ENCODE measurements at places on chromosomes 5 and 9.

- no peak for DNase-seq
Observed at GRCh38 chr9:95816716-95817115, 58.8 kb upstream of the ERCC6L2 start.

DNA sequence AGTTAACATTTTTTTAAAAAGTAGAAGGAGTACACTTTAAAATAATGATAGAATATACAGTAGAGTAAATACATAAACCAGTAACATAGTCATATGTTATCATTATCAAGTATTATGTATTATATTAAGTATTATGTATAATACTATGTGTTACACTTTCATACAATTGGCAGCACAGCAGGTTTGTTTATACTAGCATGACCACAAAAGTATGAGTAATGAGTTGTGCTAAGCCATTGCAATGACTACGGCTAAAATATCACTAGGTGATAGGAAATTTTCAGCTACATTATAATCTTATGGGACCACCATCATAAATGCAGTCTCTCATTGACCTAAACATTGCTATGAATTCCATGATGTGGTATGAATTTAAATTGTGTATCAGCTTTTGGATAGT, 506.0 kb downstream of the HTR1A start:
- no peak for DNase-seq

DNA sequence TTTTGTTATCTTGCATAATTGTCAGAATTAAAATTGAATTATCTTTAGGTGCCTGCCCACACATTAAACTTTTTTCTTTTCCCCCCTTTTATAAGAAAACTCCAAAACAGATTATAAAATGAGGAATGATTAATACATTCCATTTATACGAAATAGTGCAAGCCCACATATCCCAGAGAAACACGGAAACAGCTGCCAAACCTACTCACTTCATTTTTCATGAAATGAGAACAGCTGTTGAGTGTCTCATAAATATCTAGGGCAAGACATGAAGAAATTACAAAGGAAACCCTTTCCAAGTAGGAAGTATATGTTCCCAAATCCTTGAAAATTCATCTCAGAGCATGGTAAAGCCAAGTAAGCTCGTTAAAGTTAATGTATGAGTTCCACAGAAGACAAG, 459.4 kb upstream of the NMUR2 start:
- DNase-seq: no peak

DNA sequence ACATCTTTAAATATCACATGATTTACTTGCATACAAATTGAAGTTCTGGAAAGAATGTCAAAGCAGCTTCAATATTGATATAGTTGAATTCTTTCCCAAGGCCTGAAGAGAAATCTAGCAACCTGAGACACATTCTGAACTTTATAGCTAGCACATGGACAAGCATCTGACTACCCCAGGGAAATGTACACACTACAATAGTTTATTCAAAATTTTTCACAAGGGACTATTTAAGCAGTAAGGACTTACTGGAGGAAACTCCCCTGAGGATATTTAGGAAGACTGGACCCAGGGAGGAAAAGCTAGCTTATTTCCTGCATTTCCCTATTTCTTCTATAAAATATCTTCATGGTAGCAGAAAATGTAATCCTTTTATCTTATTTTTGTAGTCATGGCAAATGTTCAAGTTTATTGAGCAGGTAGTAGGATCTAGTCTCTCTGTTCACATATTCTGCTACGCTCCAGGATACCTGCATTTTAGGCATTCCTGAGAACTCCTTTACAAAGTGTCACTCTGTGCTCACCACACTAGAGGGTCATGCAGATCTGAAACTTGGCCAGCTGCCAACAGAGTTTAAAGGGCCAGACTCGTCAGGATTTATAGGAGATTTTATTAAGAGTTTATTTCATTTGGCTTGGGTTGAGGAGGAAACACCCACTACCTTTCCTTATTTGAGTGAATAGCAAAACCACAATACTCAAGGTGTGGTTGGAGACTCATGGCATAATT, 348.4 kb upstream of the FTMT start:
- peak; percentile 4 for DNase-seq

GRCh38 chr5:65102976-65103711, 334.4 kb downstream of the CWC27 start:
- peak; percentile 33 for DNase-seq

- no peak for DNase-seq
Observed at GRCh38 chr9:76203373-76203772, 190.9 kb downstream of the RFK start.

DNA sequence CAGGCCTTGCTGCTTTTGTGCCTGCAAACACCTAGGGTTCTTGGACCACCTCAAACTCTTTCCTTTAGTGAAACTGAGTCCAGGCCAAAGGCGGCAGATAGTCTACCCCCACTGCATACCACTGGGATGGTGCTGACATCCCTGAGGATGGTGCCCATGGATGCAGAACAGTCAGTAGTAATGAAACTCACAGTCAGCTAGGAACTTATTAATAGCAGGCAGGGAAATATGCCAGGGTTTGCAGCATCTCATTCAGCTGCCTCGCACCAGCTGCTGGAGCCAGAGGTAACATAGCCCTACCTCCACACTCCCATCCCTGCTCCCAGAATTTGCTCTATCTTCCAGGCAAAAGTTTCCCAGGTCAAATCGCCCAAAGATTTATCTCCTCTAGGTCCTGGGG, 189.1 kb downstream of the SREK1 start:
- no peak for DNase-seq

DNA sequence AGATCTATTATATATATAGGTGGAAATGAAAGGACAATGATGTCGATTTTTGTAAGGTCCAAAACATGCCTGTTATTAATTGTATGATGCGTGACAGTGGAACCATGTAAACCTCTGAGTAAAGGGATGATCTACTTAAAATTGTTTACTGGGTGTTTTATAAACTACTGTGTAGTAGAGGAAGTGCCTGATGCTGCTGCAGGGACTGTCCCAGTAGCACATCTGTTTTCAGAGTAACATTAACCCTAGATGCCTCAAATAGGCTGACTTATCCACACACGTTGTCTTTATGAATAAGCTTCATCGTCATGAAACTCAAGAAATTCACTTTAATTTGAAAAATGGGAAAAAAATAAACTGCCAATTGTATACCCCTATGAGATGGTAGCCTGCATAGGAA, 1.7 kb downstream of the CAMK4 start:
- no peak for DNase-seq

DNA sequence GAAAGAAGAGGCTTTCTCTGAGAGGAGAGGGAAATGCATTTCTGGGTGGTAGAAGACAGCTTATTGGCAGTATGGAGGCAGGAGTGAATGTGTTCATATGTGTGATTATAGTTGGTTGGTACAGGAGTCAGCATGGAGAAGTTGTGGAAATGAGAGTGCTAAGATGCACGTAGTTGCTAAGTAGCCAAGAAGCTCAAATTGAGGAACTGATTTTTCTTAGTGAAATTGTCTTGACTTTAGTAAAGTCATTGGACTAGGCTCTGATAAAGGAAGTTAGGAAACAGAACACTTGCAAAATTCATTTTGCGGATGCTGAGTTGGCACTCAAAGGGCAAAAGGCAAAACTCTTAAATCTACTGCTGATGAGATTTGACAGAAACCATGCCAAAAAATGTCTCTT, 158.9 kb upstream of the VCAN start:
- DNase-seq: no peak

DNA sequence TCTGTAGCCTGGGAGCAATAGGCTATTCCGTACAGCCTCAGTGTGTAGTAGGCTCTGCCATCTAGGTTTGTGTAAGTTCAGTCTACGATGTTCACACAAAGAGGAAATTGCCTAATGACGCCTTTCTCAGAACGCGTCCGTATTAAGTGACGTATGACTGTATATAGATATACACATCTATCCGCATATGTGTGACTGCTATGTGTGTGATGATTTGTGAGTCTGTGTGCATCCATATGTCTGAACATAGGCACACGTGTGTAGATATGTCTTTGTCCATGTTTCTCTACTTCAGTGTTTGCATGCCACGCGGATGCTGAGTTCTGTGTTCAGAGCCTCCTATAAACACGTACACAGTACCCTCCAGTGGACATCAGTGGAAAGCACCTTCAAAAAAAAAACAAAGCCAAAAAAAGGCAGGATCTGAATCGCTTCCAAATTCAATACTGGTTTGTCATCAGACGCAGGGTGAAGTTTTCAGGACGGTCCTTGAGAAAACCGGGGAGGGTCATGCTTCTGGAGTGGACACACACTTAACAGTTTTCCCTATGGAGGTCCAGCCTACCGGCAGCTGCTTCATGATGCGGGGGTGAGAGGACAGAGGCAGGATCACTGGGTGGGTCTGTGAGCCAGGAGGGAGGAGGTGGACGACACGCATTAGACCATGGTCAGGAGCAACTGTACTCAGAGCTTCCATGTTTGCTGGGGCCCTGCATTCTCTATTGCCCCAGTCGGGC, 29.5 kb upstream of the ALDH1B1 start:
- peak; percentile 74 for DNase-seq

DNA sequence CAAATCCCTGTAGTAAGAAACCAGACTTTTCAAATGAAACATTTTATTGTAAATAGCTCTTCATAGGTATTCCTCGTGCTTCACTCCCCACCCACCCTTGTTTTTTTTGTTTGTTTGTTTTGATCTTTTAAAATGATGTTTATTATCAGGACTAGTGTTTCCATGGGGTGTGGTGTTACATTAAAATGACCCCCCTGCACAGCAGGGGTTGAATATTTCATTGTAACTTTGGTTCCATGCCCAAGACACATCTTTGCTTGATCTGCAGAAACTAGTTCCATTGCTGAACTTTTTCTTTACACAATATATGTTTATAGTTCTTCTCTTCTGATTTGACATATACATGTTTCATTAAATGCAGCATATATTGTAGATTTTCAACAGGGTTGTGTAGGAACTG, 81.3 kb upstream of the DPYSL3 start:
- no peak for DNase-seq

GRCh38 chr9:13070612-13071595, 208.6 kb downstream of the MPDZ start:
- no peak for DNase-seq

GRCh38 chr9:134344068-134344799, 18.0 kb downstream of the RXRA start:
- no peak for DNase-seq

- no peak for DNase-seq
Observed at GRCh38 chr5:126794157-126794828, 17.4 kb downstream of the LMNB1 start.

DNA sequence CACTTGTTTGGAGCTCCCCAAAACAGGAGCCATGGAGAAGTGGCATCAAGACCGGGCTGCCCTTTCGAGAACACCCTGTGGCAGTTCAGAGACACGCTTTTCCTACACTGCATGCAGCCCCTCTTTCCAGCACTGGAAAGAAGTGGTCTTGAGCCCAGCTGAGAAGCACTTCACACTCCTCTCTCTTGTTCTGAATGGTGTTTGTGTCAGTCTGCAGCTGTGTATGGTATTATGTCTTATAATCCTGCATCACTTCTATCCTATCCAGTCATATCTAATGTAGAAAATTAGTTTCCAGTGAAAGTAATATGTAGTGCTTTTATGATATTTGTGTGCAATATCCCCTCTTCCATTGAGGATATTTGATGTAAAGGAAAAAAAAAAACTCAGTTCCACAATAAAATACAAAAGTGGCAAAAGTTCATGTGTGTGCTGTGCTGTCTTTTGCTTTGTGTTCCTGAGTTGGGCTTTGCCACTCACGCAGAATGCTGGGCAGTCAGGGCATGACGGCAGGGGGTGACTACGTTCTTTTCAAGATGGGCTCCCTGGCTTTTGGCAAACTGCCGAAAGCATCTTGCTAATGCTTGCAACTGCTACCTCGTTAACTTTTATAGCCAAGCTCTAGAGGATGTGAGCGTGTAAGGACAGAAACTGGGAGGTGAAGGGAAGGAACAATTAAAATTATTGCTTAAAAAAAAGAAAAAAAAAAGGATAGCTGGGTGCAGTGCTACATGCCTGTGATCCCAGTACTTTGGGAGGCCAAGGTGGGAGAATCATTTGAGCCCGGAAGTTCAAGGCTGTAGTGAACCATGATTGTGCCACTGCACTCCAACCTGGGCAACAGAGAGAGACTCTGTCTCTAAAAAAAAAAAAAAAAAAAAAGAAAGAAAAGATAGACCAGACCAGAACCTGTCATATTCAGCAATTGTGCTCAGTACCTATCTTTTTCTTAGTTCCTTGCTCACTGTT, 102.2 kb downstream of the MAP1B start:
- DNase-seq: no peak

DNA sequence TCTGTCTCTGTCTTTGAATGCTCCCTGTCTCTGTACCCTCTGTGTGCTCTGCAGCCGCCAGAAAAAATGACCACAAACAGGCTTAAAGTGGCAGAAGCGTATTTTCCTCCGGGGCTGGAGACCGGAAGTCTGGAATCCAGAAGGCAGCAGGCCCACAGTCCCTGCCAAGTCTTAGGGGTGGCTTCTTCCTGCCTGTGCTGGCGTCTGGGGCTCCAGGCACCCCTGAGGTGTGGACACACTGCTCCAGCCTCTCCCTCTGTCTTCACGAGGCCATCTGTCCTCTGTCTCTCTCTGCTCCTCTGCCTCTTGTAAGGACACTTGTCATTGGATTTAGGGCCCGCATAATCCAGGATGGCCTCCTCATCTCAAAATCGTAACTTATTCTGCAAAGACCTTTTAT, 298.4 kb upstream of the IRX4 start:
- no peak for DNase-seq

DNA sequence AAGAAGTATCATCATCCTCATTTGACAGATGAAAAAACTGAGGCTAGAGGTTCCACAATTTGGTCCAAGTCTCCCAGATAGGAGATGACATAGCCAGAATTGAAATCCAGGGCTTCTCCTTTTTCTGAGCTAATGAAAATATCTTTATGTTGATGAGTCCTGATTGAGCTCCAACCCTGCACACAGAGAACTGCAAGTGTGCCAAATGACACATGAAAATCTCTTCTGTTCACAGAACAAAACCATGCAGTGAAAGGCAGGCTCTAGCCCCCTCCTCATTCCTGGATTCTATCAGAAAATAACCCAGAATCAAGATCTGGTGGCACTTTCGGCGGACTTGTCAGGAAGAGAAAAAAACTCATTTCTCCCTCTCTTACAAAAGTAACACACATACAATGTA, 124.0 kb downstream of the GLIS3 start:
- DNase-seq: no peak

DNA sequence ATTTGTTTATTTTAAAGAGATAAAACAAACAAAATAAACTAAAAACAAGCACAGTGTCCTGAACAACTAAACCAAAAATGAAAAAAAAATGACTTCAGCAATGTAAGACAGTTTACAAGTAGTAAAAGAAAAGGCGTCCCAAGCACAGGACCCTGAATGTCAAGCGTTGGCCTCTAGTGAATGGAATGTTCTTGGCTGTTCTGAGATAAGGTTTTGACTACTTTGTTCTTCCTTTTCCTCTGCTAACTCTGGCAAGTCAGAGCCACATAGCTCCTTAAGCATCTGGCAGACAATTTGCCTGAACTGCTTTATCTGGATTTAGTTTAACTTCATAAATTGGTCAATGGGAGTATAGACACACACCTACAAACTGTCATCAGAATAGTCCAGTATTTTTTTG, 655.2 kb downstream of the ANXA1 start:
- no peak for DNase-seq

DNA sequence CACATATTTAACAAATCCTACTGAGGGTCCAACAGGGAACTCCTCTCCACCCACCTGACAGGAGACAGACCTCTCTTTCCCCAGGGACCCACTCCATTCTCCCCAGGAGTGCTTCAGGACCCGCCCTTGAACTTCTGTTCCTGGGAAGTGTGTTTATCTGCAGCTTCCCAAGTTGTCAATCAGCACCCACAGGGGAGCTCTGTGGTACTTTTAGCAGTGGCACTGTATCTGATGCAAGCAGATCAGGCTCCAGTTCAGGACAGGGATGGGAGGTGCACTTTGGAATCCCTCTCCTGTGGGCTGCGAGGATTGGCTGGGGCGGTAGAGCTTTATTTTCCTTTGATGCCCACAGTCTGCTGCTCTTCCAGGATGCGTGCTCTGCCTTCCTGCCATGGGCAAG, 8.7 kb downstream of the GALNT10 start:
- no peak for DNase-seq

Measured in fibroblast of gingiva (primary cell).